G401 (cell line): ENCODE measurements at places on chromosomes 16 and 17. TPM values are rescaled to one million over a fixed set of nuclear protein-coding genes. Genes with fewer than 3 reads are reported as not detected.

- no peak for DNase-seq
Observed at GRCh38 chr16:67265834-67266233, 13.5 kb upstream of the PLEKHG4 start.

Gene CD68
- total RNA-seq = 119 and 129 TPM in 2 replicates

DNA sequence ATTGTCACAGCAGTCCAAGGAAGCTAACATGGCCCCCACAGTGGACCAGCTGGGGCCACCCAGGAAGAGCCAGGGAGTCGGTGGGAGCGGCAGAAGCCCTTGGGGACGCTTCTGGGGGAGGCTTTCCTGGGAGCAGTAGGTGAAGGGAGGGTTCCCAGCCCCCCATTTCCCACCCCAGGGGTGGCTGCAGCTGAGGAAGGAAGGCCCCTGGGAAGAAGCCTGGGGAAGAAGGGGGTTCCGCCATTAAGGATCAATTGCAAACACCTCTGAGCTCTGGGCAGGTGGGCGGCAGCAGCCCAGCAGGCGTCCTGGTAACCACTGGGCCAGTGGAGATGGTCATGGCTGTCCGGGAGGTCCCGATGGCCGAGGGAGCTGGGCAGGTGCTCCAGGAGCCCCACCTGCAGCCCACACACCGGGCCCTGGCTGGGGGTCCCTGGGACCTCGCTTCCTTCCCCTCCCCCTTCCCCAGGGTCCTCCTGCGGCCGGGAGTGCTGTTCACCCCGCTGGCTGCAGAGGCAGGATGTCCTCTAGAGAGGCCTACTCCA is 592 bp upstream of the PERCC1 start:
- DNase-seq = peak; percentile 26

Gene TEKT5
- not detected in 2 replicates for total RNA-seq

GRCh38 chr16:50972876-50973275 is 178.2 kb downstream of the SALL1 start:
- no peak for DNase-seq

- no peak for DNase-seq
Observed at GRCh38 chr16:89123831-89124100, 30.1 kb downstream of the ACSF3 start.

GRCh38 chr16:29806099-29806579 is at the start of gene MAZ:
Gene MAZ, plus strand, starts transcription at chr16:29806529. Its CDS starts 173 bp downstream, at chr16:29806702.
- DNase-seq = no peak
